Uterus (tissue), 4 donors: ENCODE measurements at places on chromosomes 11 and 22. TPM values are rescaled to one million over a fixed set of nuclear protein-coding genes. Genes with fewer than 3 reads are reported as not detected.

GRCh38 chr11:134901542-134901941, 489.5 kb upstream of the B3GAT1 start:
- no peak for DNase-seq

SLC22A12 gene
- not detected for total RNA-seq

DNA sequence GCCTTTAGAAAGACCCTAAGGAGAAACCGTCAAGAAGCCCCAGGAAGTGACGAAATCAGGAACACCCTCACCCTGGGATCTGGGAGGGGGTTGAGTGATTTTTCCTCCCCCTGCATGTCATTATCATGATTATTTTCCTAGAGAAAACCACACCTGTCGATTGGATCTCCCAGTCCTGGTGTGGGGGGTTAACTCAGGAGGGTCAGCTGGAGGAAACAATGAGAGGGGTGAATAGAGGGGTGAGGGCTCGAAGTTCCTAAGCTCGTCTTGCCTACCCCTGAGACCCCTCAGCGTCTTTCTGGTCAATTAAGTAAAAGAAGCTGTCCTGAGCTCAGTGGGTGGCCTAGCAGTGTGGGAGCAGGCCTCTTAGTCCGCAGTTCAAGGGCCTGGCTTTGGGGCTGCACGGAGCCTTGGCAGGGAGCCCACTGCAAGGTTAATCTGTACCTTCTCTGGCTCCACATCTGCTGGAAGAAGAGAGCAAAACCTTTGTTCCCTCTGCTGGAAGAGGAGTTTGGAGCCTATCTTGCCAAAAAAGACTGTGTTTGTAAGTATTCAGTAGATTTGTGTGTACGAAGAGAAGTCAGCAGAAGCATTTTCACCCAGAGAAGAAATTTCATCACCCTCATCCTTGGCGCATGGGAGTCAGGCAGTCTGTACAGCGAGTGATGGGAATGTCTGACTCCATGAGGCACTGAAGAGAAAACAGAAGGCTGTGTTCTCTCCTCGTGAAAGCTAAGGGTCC, 34.2 kb upstream of the FTH1 start:
- peak; percentile 62 for DNase-seq

DNA sequence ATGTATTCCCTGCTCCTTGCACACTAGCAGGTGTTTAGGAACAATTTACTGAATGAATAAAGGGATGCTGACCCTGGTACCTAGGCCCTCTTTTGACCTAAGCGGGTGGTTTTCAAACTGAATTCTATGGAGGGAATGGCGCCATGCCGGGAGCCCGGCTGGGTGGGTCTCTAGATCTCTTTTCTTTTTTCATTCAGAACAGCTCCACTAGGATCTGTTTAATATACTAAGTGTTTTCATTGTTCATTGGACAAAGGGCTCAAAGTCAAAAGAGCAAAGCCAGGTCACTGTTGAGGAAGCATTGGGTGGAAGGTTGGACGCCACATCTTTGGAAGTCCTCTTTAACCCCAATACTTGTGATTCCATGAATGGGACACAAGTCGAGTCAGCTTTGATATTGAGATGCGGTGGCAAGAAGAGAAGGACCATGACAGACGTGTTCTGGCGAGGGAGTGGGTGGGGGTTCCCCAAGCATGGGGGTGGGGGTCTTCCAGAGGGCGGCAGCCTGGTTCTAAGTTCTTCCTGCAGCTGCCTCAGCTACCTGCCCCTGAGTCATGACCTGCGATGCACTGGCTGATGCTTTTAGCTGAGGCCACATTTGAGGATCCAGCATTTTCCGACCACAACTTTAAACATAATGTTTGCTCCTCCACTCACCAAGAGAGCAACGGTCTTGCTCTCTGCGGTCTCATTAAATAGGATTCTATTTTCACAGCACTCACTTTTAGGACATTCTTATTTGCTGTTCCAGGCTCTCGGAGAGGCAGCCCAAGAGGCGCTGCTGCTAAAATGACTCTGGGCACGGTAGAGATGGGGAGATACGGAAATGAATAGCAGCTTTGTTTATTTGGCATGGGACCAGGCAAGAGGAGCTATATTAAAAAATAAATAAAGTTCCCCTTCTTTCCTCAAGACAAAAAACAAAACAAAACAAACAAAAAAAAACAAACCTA, 100.6 kb downstream of the FBXO7 start:
- DNase-seq: no peak

DNA sequence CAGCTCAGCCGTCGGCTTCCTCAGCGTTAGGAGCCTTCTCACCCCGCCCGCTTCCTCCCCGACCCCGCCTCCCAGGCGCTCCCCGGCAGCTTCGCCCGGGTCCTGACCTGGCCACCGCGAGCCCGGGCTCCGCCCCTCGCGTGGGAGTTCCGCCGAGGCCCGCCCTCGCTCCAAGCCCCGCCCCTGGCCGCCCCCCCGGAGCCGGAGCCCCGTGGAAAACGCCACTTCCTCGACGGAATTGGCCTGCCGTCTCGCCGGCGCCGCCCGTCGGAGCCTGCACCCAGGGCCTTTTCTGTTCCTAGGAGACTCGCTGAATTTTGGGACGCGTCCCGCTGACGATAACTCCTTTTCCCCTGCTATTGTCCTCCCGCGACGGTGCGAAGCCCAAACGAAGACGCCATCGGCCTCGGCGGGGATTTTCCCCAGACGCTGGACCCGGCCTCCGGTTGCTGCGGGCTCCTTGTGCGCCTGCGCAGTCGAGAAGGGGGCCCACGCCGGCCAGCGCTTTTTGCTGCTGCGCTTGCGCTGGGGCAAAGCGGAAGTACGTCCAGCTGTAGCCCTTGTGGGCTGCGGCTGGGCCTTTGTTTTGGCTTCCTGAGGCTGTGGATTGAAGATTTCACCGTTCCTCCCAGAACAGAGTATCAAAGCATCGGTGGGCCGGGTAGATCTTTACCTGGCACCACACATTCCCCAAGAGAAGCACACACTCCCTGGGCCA, 10.0 kb downstream of the RELA start:
- peak; percentile 97 for DNase-seq

GAS2L1 gene
- total RNA-seq: 10.0 TPM

GRCh38 chr11:115304774-115305472, 199.3 kb downstream of the CADM1 start:
- DNase-seq: no peak

GRCh38 chr11:93903989-93904388, 53.6 kb upstream of the VSTM5 start:
- DNase-seq: no peak

DNA sequence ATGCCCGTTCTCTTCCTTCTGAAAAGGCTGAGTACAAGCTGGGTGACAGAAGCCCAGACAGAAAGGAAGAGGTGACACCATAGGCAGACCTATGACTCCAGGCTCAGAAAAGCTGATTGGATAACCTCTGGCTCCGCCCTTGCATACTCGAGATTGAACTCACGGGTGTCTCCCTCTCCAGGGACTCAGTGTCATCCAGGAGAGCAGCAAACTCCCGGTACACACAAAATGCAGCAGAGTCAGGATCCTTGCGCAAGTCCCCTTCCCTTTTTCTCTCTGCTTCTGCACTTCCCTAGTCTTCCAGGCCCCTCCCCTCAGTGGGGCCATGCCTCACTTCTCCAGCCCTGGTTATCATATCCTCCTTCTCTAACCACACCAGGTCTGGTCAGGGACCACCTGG, 9.8 kb downstream of the SCN4B start:
- no peak for DNase-seq

GRCh38 chr22:33848251-33848650, 72.0 kb downstream of the LARGE1 start:
- no peak for DNase-seq

- no peak for DNase-seq
These were observed 17.3 kb downstream of the OR51E2 start for GRCh38 chr11:4680341-4680740.

DNA sequence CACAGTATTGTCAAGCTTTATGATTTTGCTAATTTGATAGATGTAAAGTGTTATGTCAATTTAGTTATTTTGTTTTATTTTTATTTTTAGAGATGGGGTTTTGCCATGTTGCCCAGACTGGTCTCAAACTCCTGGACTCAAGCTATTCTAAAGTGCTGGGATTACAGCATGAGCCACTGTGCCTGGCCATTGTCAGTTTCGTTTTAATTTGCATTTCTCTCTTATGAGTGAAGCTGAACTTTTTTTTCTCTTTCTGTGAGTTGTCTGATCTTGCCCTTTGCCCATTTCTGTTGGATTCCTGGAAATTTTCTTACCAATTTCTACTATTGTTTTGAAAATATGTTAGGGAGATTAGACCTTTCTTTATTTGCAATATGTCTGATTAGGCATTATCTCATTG, 15.5 kb downstream of the NEU3 start:
- no peak for DNase-seq

- no peak for DNase-seq
These were observed 154.3 kb upstream of the TBCEL start for GRCh38 chr11:120869516-120870011.

DNA sequence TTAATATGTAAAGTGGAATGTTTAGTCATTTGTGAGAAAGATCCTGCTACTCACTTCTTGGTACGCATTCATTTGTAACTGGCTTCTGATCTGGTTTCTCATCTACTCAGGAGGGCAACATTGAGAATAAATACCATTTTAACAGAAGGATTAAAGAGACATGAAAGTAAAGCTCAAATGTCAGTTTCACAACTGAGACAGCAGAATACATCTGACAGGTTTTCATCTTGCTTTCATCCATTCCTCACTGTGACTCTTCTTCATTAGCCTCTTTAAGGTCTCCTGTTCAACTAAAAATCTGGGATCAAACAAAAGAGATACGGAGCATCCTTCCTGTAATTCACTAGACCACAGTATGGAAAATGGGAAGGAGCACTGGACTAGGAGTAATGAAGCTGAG, 31.4 kb upstream of the CCDC89 start:
- no peak for DNase-seq

KLHDC7B gene
- not detected for total RNA-seq

- no peak for DNase-seq
These were observed 81.7 kb downstream of the SWAP70 start for GRCh38 chr11:9745411-9746211.

SLC22A9 gene
- not detected for total RNA-seq

GRCh38 chr11:66548041-66548440, 1.3 kb downstream of the ACTN3 start:
- no peak for DNase-seq

- no peak for DNase-seq
These were observed 725.1 kb upstream of the CHORDC1 start for GRCh38 chr11:90947930-90948329.

KCNJ4 gene
- not detected for total RNA-seq

GRCh38 chr11:1218788-1219445, 3.9 kb upstream of the MUC5B start:
- no peak for DNase-seq

RGL4 gene
- total RNA-seq: 0.21 TPM

LRRC32 gene
- total RNA-seq: 15.4 TPM

CNTF gene
- not detected for total RNA-seq

CD3D gene
- total RNA-seq: not detected

- no peak for DNase-seq
These were observed 1246.4 kb downstream of the BRD1 start for GRCh38 chr22:48581205-48581766.

DNA sequence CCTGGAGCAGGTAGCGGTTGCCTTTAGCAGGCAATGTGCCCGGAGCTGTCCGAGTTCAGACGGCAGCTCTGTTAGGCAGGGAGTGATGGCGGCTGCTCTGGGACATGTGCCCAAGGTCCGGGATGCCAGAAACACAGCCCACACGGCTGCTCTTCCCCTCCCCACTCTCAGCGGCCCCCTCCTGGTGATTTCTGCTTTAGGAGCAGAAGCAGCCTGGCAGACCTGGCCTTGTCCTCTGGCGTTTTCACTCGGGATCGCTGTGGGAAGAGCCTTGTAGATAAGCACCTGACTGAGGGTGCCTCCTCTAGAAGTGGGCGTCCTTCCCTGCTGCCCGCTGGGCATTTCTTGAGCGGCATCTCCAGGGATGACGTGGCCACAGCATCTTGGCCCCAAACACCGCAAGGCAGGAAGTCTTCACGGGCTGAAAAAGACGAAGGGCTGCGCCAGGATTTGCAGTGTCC, 392.2 kb downstream of the TBC1D22A start:
- DNase-seq: peak; percentile 68

- DNase-seq: no peak
These were observed 73.0 kb upstream of the PHF21B start for GRCh38 chr22:45082795-45083194.

TMEM86A gene
- 2.9 TPM for total RNA-seq

DNA sequence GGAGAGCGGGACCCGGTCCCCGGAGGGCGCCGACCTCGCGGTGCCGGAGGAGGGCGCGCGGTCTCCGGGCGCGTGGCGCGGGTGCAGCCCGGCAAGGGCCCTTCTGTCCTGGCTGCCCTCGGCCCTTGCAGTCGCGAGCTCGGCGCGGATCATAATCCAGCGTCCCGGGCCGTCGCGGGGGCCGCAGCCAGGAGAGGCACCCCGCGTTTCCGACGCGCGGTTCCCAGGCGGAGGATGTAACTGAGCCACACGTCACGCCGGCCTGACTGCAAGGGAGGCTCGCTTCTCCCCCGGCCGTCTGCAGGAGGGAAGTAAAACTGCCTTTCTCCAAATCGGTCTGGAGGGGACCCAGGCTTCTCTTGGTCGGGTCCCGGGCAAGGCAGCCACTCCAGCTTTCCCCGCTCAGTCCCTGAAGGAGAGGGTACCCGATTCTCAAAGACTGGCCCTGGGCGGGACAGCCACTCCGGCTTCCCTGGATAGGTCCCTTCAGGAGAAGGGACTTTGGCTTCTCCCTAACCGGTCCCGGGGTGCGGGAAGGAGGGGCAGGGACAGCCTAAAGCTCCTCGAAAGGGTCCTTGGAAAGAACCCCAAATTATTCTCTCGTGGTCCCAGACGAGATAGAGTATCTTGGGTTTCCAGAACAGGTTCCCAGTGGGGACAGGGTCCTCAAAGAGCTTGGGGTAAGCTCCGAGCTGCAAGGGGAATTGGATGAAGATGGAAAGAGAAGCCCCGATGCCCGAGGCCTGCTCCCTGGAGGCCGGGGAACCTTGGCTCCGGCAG, 836 bp downstream of the SPON1 start:
- DNase-seq: peak; percentile 22

SCN2B gene
- 9.3 TPM for total RNA-seq

DNA sequence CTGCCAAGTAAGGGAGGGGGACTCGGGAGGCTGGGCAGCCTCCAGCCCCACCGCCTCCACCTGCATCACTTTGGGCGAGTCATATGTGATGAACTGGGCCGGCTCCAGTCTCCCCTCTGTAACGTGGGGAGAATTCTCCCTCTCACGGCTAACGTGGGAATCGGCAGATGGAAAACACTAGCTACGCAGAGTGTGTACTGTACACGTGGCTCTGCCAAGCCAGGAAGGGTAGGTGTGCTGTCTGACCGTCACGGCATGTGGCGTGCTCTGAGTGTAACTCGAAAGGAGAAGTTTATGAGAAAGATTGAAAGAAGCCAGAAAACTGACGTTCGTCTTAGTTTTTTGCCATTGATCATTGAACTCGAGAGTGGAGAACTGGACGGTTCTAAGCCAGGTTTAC, 13.7 kb downstream of the TRMU start:
- no peak for DNase-seq

OR5P2 gene
- not detected for total RNA-seq
